Skeletal muscle cell (primary cell): ENCODE measurements at places on chromosomes 5 and 9.
A peak's percentile ranks its signal among the peaks of the same experiment; 100 is the strongest.

- no peak for DNase-seq
Observed at GRCh38 chr5:116476897-116477537, 97.6 kb downstream of the SEMA6A start.

GRCh38 chr5:90022002-90022710 lies 387.4 kb downstream of the CETN3 start:
- no peak for DNase-seq

GRCh38 chr9:87076825-87077224 lies 129.5 kb upstream of the GAS1 start:
- DNase-seq = no peak

- DNase-seq = peak; percentile 29
Observed at GRCh38 chr5:15702102-15702501, 202.1 kb downstream of the FBXL7 start.

GRCh38 chr9:72271613-72272478 lies 93.2 kb downstream of the ZFAND5 start:
- no peak for DNase-seq

DNA sequence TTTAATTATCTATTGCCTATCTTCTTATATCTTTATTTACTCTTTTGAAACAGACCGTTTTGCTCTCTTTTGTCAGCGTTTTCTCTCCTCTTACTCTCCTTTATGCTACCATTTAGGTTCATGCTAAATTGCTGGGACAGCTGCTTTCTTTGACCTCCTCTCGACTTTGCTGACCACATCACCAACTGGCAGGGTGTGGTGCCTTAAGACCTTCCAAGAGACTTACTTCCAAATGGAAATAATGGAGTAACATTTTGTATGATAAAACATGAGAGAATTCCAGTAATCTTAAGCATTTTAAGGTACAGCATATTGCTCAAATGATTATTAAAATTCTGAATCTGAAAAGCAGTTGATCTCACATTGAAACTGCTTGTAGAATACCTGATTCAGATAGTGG lies 71.5 kb upstream of the MEF2C start:
- DNase-seq = no peak

DNA sequence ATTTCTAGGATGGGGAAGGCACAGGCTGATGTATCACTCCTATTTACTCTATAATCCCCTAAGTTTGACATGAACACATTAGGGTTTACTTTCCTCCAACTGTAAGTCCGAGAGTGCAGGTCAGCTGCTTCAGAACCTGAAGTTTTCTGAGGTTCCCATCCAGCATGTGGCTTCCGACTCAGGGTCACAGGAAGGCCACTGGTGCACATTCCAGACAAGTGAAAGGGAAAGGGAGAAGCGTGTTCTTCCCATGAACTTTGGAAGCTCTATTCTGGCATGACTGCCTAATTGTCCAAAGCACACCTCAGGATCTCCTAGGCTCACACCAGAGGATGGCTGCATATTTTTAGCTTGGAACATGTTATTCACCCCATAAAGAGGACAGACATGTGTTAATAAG lies 602.6 kb downstream of the SEMA5A start:
- DNase-seq = no peak

- no peak for DNase-seq
Observed at GRCh38 chr5:178525906-178526732, 64.1 kb downstream of the COL23A1 start.

DNA sequence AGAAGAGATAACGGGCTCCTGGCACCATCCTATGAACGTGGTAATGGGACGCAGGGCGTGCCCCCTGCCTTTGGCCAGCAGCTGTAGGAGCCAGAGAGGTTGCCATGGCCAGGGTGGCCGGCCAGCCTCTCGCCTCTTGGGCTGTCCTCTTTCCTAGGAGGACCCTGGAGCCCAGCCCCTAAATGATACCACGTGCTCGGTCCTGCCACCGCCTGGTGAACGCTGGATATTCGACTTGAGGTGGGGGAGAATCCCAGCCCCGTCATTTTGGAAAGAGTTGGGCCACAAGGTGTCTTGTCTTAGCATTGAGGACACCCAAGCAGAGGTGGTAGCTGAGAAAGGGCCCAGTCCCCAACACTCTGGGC lies 391 bp upstream of the NRG2 start:
- DNase-seq = no peak

GRCh38 chr9:94911211-94911610 lies 184.7 kb downstream of the AOPEP start:
- DNase-seq = no peak

GRCh38 chr9:23441275-23441674 lies 384.8 kb downstream of the ELAVL2 start:
- no peak for DNase-seq

GRCh38 chr9:92988215-92988768 lies 41.0 kb downstream of the FGD3 start:
- no peak for DNase-seq

GRCh38 chr5:58080573-58080972 lies 379.3 kb downstream of the PLK2 start:
- no peak for DNase-seq
